HCEC 1CT (cell line): ENCODE measurements at places on chromosomes 7 and 10.
A peak's percentile ranks its signal among the peaks of the same experiment; 100 is the strongest.

DNA sequence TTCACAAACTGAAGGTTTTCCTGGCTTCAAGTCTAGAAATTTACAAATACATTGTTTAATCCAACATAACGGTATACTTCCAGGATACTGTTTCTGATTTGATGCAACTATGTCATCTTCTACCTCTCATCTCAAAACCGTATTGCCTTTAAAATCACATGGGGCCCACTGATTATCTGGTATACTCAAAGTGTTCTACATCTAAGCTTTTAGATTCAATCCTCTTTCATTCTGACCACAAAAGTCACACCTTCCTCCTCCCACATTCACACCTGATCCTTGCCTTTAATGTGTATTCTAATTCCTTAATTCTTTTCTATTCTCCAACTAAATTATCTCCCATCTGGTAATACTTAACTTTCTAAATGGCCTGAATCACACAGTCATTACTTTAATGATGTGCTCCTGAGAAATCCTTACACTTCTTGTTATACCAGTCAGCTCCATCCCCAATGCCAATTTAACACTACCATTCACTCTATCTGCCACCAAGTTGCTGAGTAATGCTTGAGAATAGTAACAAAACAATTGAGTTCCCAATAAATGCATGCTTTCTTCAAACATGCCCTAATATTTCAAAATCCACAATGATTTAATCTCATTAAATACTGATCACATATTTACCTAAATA lies 13.0 kb downstream of the ATAD1 start:
- DNase-seq: no peak

- no peak for DNase-seq
These were observed 135.9 kb downstream of the PAXIP1 start for GRCh38 chr7:154867068-154867467.

DNA sequence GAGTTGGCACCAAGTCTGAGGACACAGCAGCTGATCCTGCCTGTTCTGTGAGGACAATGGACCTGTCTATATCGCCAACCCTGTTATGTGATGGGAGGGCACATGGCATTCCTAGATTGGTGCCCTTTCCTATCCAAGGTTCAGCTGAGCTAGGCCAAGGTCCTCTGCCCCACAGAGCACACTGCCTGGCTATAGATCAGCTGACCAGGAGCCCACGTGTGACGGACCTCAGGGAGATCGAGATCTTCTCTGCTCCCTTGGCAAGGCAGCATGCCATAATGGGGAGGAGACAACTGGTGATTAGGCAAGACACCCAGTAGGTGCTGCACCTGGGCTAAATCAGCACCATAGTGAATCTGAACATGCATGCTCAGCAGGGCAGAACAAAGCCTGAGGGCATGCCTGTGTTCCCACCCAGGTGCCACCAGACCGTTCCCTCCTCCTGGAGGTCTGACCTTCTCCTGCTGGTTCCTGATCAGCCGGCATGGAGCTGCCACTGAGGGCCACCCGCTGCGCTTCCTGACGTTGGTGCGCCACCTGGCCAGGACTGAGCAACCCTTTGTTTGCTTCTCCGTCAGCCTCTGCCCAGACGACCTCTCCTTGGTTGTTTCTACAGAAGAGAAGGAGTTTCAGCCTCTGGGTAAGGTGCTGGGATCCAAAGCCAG lies 93.7 kb downstream of the WDFY4 start:
- DNase-seq: no peak

- DNase-seq: no peak
These were observed 28.2 kb downstream of the ARHGAP21 start for GRCh38 chr10:24695452-24695851.

DNA sequence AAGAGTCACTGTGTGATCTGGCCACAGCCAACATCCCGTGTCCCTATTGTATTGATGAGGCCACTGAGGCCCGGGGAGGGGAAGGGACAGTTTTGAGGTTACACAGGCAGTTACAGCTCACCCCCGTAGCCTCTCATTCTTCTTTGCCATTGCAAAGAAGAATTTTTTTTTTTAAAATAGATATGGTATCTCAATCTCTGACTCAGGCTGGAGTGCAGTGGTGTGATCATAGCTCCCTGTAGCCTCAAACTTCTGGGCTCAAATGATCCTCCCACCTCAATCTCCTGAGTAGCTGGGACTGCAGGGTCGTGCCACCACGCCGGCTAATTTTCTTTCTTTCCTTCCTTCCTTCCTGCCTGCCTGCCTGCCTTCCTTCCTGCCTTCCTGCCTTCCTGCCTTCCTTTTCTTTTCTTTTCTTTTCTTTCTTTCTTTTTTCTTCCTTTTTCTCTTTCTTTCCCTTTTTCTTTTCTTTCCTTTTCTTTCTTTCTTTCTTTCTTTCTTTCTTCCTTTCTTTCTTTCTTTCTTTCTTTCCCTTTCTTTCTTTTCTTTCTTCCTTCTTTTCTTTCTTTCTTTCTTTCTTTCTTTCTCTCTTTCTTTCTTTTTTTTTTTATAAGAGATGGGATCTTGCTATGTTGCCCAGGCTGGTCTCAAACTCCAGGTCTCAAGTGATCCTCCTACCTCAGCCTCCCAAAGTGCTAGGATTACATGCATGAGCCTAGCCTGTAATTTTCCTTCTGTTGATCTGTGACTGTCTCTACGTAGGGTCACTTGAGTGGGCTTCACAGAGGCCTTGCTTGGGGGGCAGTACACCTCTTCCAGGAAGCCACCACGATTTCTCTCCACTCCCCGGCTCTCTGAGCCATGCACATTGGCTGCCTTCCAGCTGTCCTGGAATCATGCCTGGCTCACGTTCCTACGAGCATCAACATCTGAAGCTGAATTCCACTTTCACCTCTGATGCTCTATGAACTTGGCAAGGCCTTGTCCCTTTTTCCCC lies 31.3 kb downstream of the TMEM270 start:
- peak; percentile 52 for DNase-seq

GRCh38 chr10:84308481-84309304 lies 19.7 kb upstream of the CCSER2 start:
- peak; percentile 44 for DNase-seq

GRCh38 chr10:85795460-85795859 lies 571.1 kb downstream of the GRID1 start:
- DNase-seq: no peak

DNA sequence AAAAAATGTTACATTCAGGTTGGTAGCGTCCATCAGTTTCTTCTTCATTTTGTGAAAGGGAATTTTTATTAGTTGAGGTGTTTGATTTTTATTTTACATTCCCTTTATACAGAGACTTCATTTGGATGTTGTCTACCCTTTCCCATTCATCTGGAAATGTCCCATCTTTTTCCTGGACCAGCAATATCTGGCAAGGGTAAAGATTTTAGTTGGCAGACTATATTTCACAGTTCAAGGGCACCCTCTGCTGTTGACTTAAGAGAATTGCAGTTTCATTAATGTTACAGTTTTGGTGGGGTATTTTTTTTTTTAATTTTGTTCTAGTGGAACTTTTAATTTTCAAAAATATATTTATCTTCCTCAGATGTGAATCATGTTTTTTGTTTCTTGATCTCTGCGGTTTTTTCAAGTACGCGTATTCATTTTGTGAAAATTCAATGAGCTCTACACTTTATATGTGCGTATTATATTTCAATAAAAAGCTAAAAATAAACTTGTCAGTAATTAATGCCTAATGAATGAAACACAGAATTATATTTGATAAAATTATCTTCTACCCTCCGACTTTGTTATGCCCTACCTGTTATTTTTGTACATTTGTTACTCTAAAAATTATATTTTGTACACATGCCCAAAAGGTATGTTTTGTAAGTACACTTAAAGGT lies 97.9 kb upstream of the KLF14 start:
- peak; percentile 55 for DNase-seq

GRCh38 chr10:127871631-127872010 lies 21.1 kb downstream of the CLRN3 start:
- DNase-seq: no peak

DNA sequence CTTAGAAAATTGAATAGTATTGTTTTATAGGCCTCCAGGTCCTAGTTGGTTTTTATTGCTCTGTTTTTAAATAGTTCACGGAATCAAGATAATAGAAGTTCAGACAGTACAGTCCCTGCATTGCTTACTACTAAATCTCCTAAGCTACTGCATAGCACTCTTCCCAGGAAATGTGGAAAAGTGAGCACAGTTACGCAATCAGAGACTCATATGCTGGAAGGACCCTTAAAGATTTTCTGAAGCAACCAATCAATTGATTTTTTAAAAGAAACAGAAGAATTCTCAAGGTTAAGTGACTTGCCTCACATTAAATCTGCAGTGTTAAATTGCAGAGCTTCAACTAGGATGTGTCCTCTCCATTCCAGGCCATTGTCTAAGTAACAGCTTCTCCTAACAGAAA lies 23.1 kb upstream of the DIP2C start:
- DNase-seq: no peak

- no peak for DNase-seq
These were observed 11.8 kb downstream of the NANOS1 start for GRCh38 chr10:119041326-119041725.

- no peak for DNase-seq
These were observed 738.8 kb upstream of the POT1 start for GRCh38 chr7:125668321-125668993.
